Heart left ventricle (tissue), 16 donors: ENCODE measurements at places on chromosomes 7 and 10. TPM values are rescaled to one million over a fixed set of nuclear protein-coding genes. Genes with fewer than 3 reads are reported as not detected.

- H3K27me3 ChIP-seq, result no peaks in the 10 kb centered on the region
- no peaks in the 10 kb centered on the region for H3K4me1 ChIP-seq
- no peak for DNase-seq
- peak overlapping the region; percentile 7 for H3K4me3 ChIP-seq
- no peak overlapping the region for H3K27ac ChIP-seq
These were observed 69.5 kb downstream of the JMJD1C start for GRCh38 chr10:63396133-63396761.

DNA sequence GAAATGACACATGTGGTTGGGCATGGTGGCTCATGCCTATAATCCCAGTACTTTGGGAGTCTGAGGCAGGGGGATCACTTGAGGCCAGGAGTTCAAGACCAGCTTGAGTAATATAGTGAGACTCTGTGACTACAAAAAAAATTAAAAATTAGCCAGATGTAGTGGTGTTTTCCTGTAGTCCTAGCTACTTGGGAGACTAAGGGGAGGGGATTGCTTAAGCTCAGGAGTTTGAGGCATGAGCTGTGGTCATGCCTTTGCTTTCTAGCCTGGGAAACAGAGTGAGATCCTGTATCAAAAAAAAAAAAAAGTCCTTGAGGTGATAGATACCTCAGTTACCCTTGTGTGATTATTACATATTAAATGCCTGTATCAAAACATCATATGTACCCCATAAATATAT is 116.7 kb downstream of the SLC25A40 start:
- no peaks in the 10 kb centered on the region for H3K27me3 ChIP-seq
- no peak for DNase-seq
- H3K4me1 ChIP-seq, result no peaks in the 10 kb centered on the region
- H3K36me3 ChIP-seq, result no peaks in the 10 kb centered on the region

Gene OR2A5
- not detected for total RNA-seq

Gene EXOC4
- 61.2 TPM for total RNA-seq

Gene TFR2
- 0.15 TPM for total RNA-seq

DNA sequence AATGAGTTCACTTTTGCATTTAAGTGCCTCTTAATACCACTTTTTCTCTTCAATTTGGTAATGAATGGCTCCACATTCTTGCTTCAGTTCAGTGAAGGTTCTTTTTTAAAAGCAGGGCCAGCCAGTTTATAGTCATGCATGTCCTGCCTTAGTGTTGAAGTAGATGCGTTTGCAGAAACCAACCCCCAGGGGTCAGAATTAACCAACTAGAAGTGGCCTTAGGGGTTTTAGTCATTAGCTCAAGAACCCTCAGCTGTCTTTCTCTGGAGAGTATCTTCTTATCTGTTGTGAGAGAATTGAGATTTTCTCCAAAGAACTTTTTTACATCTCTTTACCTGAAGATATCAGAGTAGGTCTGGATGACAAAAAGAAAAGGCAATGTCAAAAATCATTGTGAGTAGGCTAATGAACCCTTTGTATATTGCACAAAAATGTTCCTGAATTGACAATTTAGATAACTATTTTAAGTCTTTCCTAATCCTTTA is 82.2 kb downstream of the PIK3CG start:
- no peaks in the 10 kb centered on the region for H3K4me1 ChIP-seq
- H3K27me3 ChIP-seq, result no peaks in the 10 kb centered on the region
- H3K27ac ChIP-seq, result no peak overlapping the region
- DNase-seq, result peak; percentile 55
- no peak overlapping the region for H3K4me3 ChIP-seq
